ENCODE measurements at places on chromosomes 1 and 21. TPM values are rescaled to one million over a fixed set of nuclear protein-coding genes. Genes with fewer than 3 reads are reported as not detected.

- no peak overlapping the region for H3K4me3 ChIP-seq
- DNase-seq = no peak
- no peaks in the 10 kb centered on the region for H3K36me3 ChIP-seq
Observed at GRCh38 chr1:109298666-109299557, 7.9 kb downstream of the MYBPHL start.

DNA sequence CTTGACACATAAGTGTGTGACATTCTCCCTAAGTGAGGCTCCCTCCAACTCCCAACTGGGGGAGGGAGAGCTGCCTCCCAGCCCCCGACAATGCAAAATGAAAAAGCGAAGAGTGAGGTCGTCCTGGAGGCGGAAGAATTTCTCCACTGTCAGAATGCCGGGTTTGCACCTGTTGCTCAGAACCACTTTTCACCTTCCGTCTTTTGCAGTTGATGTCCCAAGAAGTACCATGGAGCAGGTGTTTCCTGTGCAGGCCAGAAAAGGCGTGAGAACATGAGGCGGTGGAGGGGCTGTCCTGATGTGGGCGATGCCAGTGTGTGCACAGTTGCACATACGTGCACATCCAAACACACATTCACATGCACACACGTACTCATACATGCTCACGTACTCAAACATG, 158.6 kb upstream of the AJAP1 start:
- H3K27ac ChIP-seq = no peak overlapping the region
- H3K4me3 ChIP-seq = no peak overlapping the region
- no peaks in the 10 kb centered on the region for H3K27me3 ChIP-seq
- no peaks in the 10 kb centered on the region for H3K36me3 ChIP-seq
- H3K4me1 ChIP-seq = no peaks in the 10 kb centered on the region

The HES2 gene
- total RNA-seq = 0.70 TPM

The ADSS2 gene
- 31.4 TPM for total RNA-seq

DNA sequence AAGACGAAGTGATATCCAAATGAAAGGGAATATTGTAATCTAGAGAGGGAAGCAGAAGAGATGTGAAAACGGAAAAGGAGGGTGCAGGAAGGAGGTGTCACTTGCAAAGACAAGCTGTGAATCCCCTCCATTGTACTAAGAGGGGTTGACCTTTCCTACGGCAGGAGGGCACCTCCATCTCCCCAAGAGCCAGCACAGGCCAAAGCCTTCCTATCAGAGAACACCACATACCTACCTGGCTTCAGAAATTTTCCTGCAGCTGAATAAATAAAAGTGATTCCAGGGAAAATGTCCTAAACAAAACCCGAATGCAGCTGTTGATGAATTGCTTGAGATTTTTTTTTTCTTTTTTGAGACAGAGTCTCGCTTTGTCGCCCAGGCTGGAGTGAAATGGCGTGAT, 14.3 kb downstream of the KANK4 start:
- H3K4me1 ChIP-seq = no peaks in the 10 kb centered on the region
- H3K27me3 ChIP-seq = no peaks in the 10 kb centered on the region
- no peak overlapping the region for H3K27ac ChIP-seq

The FCRL6 gene
- 0.48 TPM for total RNA-seq

The MIXL1 gene
- 0.15 TPM for total RNA-seq

GRCh38 chr1:167276969-167277368, 56.3 kb downstream of the POU2F1 start:
- H3K36me3 ChIP-seq = no peaks in the 10 kb centered on the region
- peaks cover 4% of the 10 kb centered on the region for H3K4me1 ChIP-seq
- H3K27ac ChIP-seq = no peak overlapping the region
- H3K4me3 ChIP-seq = no peak overlapping the region

DNA sequence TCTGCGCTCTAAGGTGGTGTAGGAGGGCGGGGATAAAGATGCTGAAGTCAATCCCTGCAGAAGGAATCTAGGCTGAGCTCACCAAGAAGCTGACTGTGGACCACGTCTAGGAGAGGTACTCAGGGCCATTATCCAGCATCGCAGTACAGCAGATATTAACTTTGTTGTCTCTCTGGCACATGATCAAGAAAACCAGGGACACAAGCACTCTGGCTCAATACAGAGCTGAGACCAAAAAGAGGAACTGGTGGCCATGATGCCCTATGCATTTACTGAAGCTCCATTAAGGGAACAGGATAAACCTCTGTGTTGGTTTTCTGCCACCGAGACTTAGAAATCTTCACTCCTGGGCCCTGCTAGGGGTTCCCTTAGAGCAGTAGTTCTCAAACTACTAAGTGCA, 38.0 kb upstream of the ANGPTL7 start:
- no peaks in the 10 kb centered on the region for H3K36me3 ChIP-seq
- H3K4me3 ChIP-seq = no peak overlapping the region
- peaks cover 20% of the 10 kb centered on the region for H3K4me1 ChIP-seq

GRCh38 chr1:248841702-248842395, 3.8 kb downstream of the ZNF672 start:
- H3K36me3 ChIP-seq = no peaks in the 10 kb centered on the region
- no peaks in the 10 kb centered on the region for H3K4me1 ChIP-seq
- H3K27me3 ChIP-seq = no peaks in the 10 kb centered on the region
- H3K27ac ChIP-seq = no peak overlapping the region
- no peak for DNase-seq

The TRAF3IP3 gene
- 0.34 TPM for total RNA-seq

GRCh38 chr1:213264531-213264930, 213.5 kb downstream of the RPS6KC1 start:
- H3K4me3 ChIP-seq = no peak overlapping the region
- no peaks in the 10 kb centered on the region for H3K27me3 ChIP-seq
- no peak overlapping the region for H3K27ac ChIP-seq
- H3K4me1 ChIP-seq = no peaks in the 10 kb centered on the region

GRCh38 chr1:160374306-160375110, 7.6 kb downstream of the NHLH1 start:
- H3K27me3 ChIP-seq = no peaks in the 10 kb centered on the region
- no peak for DNase-seq
- no peaks in the 10 kb centered on the region for H3K36me3 ChIP-seq
- no peak overlapping the region for H3K27ac ChIP-seq
- H3K4me1 ChIP-seq = no peaks in the 10 kb centered on the region
- no peak overlapping the region for H3K4me3 ChIP-seq

DNA sequence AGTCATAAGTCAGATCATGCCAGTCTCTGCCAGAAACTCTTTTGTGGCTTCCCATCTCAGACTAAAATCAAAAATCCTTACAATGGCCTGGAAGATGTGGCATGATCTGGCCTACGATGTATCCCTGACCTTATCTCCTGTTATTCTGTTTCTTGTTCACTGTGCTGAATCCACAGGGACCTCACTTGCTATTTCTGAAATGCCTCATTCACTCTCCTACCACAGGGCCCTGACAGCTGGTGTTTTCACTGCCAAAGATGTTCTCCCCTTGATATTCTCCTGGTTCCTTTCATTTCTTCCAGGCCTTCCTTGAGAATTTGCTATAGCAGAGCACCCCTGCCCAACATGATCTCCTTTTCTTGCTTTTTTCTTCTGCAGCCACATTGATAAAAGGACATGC, 1.7 kb downstream of the DNALI1 start:
- no peak overlapping the region for H3K27ac ChIP-seq
- no peaks in the 10 kb centered on the region for H3K27me3 ChIP-seq
- H3K36me3 ChIP-seq = no peaks in the 10 kb centered on the region

DNA sequence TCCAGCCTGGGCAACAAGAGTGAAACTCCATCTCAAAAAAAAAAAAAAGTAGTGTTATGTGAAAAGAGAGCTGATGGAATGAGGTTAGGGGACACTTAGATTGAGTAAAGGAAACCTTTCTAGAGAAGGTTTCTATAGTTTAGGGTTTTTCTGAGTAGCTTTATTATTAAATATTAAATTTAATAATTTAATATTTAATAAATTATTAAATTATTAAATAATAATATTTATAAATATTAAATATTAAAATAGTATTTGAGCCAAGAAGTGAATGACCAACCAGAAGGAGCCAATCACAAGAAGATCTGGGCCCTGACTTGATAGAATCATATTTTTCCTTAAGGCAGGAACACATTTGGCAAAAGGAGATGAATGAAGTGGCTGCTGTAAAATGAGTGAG, 50.7 kb downstream of the ALG6 start:
- no peak for DNase-seq
- no peak overlapping the region for H3K27ac ChIP-seq
- H3K36me3 ChIP-seq = no peaks in the 10 kb centered on the region
- H3K27me3 ChIP-seq = no peaks in the 10 kb centered on the region
- H3K4me1 ChIP-seq = no peaks in the 10 kb centered on the region

The GJA4 gene
- 13.9 TPM for total RNA-seq

- peaks cover 26% of the 10 kb centered on the region for H3K4me1 ChIP-seq
- no peak overlapping the region for H3K27ac ChIP-seq
- no peaks in the 10 kb centered on the region for H3K27me3 ChIP-seq
- peak; percentile 76 for DNase-seq
Observed at GRCh38 chr1:232553050-232553754, 76.7 kb downstream of the SIPA1L2 start.

GRCh38 chr1:156157506-156157905, 4.1 kb downstream of the SEMA4A start:
- H3K4me1 ChIP-seq = peaks cover 5% of the 10 kb centered on the region
- no peaks in the 10 kb centered on the region for H3K36me3 ChIP-seq
- no peak for DNase-seq
- no peak overlapping the region for H3K27ac ChIP-seq
- H3K27me3 ChIP-seq = no peaks in the 10 kb centered on the region

The GPA33 gene
- not detected for total RNA-seq

The LCE2A gene
- total RNA-seq = not detected

- H3K4me3 ChIP-seq = no peak overlapping the region
- no peaks in the 10 kb centered on the region for H3K4me1 ChIP-seq
- no peaks in the 10 kb centered on the region for H3K27me3 ChIP-seq
- no peak overlapping the region for H3K27ac ChIP-seq
- H3K36me3 ChIP-seq = no peaks in the 10 kb centered on the region
Observed at GRCh38 chr1:18817795-18818435, 41.5 kb downstream of the TAS1R2 start.

DNA sequence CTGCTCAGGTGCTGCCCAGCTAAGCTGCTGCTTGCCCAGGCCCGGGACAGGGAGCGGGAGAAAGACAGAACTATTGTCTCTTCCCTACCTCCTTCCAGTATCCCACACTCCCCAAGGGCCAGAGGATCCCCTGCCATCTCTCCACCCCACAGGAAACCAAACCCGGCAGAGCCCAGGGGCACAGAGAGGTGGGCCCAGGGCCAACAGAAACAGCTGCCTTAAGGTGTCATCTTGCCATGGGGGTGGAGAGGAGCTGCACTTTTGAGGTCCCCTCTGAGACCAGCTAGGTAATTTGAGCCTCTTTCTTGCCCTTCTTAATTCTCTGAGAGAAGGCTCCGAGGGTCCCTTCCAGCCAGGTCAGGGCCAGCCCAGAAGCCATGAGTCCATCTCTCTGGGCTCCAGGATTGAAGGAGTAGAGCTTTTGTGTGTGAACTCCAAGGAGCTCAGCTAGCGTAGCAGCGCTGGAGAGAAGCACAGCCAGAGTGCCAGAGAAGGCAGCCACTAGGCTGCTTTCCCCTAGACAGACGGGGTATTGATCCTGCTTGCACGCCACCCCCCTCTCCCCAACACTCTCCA, 9.7 kb upstream of the GPR61 start:
- no peak overlapping the region for H3K4me3 ChIP-seq
- H3K27ac ChIP-seq = no peak overlapping the region
- no peak for DNase-seq
- peaks cover 3% of the 10 kb centered on the region for H3K4me1 ChIP-seq
- no peaks in the 10 kb centered on the region for H3K27me3 ChIP-seq
- H3K36me3 ChIP-seq = no peaks in the 10 kb centered on the region

DNA sequence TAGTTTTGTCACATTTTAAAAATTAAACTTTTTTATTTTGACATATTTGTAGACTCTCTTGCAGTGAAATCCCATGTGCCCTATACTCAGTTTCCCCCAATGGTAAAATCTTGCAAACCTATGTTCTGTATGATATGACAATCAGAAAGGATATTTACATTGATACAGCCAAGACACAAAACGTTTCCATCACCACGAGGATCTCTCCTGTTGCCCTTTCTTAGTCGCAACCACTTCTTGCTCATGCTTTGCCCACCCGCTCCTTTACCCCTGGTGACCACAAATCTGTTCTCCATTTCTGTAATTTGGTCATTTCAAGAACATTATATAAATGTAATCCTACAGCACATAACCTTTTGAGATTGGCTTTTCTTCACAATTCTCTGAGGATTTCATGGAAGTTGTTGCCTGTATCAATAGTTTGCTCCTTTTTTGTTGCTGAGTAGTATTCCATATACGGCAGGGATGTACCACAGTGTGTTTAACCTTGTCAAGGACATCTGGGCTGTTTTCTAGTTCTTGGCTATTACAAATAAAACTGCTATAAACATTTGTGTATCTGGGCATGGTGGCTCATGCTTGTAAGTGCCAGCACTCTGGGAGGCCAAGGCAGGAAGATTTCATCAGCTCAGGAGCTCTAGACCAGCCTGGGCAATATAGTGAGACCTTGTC, 14.0 kb upstream of the BATF3 start:
- no peak overlapping the region for H3K27ac ChIP-seq
- no peaks in the 10 kb centered on the region for H3K27me3 ChIP-seq
- DNase-seq = no peak
- no peaks in the 10 kb centered on the region for H3K4me1 ChIP-seq
- H3K36me3 ChIP-seq = no peaks in the 10 kb centered on the region
- H3K4me3 ChIP-seq = no peak overlapping the region

DNA sequence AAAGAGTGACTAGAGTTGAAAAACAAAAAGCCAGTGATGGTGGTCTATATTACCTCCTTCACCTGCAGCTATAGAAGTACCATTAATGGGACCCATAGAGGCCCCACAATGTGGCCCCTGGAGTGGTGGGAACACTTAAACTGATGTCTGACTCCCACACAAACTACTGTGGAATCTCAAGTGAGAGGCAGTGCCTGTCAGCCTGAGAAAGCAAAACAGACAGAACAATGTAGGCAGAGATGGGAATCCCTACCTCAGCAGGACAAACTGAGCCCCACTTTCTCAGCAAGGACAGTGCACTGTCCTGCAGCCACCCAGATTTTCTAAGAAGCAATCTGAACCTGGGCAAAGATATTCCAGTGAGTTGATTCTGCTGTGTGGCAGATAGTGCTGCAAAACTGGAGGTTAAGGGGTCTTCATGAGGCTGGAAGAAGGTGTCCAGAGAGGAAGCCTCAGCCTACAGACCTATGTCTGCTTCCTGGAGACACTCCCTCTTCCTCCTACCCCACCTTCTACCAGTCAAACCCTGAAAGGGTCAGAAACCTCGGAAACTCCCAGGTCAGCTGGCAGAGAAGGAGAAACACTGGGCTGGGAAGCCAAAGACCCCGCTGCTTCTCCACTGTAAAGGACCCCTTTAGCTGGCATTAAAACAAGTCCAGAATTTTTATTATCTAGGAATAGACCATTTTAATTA, 228.7 kb downstream of the C1orf94 start:
- no peak overlapping the region for H3K27ac ChIP-seq
- H3K27me3 ChIP-seq = no peaks in the 10 kb centered on the region
- H3K36me3 ChIP-seq = no peaks in the 10 kb centered on the region
- H3K4me3 ChIP-seq = no peak overlapping the region

DNA sequence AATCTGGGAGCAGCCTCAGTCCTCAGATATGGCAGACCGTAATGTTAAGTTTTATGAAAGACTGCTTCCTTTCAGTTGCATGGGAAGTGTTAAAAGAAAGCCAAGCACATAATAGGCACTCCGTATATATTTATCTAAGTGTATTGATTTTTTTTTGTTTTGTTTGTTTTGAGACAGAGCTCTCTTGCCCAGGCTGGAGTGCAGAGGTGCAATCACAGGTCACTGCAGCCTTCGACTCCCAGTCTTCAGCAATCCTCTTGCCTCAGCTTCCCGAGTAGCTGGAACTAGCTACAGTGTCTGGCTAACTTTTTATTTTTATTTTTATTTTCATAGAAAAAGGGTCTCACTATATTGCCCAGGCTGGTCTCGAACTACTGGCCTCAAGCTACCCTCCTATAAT, 341.8 kb downstream of the USH2A start:
- no peak overlapping the region for H3K27ac ChIP-seq
- no peaks in the 10 kb centered on the region for H3K27me3 ChIP-seq
- no peak overlapping the region for H3K4me3 ChIP-seq
- no peak for DNase-seq

Measured in ovary (tissue), 10 donors.